Fibroblast of skin of left quadriceps (primary cell): ENCODE measurements at places on chromosomes 16 and 17.

GRCh38 chr16:74700116-74700437, 585 bp downstream of the MLKL start:
- no peak for DNase-seq

- DNase-seq, result no peak
These were observed 20.5 kb downstream of the FOXL1 start for GRCh38 chr16:86598607-86599565.

GRCh38 chr16:30756781-30757100, 5.1 kb downstream of the CFAP119 start:
- DNase-seq, result no peak

- no peak for DNase-seq
These were observed 20.8 kb downstream of the C17orf67 start for GRCh38 chr17:56812901-56813388.

GRCh38 chr16:11061629-11062270, 117.4 kb downstream of the CLEC16A start:
- no peak for DNase-seq

DNA sequence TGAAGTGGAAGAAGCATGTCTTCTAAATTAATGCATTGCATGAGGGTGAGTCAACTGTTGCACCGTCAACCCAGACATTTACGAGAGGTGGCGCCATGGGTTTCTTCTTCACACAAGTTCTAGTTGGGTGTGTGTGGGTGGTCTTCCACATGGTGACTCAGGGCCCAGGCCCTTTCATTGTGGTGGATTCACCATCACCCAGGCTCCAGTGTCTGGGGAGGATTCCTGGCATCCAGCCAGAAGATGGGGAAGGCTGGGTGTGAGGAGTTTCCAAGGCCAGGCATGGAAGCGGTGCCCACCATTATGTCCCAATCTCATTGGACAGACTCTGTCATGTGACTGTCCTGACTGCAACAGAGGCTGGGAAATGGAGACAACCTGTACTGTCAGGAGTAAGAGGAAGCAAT, 21.4 kb upstream of the JPH3 start:
- peak; percentile 64 for DNase-seq

- DNase-seq, result no peak
These were observed 87.0 kb upstream of the RPRML start for GRCh38 chr17:47066095-47066494.
